ENCODE measurements at places on chromosomes 5 and 9.

GRCh38 chr5:180470966-180471582 is 23.1 kb upstream of the CNOT6 start:
- DNase-seq, result peak; percentile 77

GRCh38 chr9:70425192-70425591 is 10.7 kb upstream of the KLF9 start:
- DNase-seq, result no peak

- peak; percentile 97 for DNase-seq
Measured at GRCh38 chr5:178163772-178164735, 10.4 kb upstream of the NHP2 start.

GRCh38 chr9:94929369-94929756 is 202.9 kb downstream of the AOPEP start:
- DNase-seq, result no peak

- DNase-seq, result no peak
Measured at GRCh38 chr9:80125731-80126264, 554.0 kb downstream of the TLE4 start.

GRCh38 chr9:131668439-131669268 is 71.2 kb downstream of the RAPGEF1 start:
- DNase-seq, result peak; percentile 88

- DNase-seq, result no peak
Measured at GRCh38 chr5:134437847-134438581, 26.3 kb upstream of the CDKN2AIPNL start.

DNA sequence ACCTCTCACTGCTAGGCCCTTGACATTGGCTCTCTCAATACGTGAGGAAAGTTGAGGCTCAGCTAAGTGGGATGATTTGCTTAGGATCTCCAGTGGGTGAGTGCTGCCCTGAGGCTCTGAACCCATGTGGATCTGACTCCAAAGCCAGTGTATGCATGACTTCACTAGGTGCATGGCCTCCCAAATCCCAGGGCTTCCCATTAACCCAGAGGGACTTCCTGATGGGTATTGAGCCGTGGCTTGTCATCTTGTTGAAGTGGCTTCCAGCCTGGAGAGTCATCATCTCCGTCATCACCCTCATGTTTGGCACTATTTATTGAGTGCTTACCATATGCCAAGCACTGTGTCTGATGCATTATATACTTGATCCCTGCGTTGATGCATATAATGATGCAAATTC is 37.3 kb upstream of the TEX48 start:
- no peak for DNase-seq

DNA sequence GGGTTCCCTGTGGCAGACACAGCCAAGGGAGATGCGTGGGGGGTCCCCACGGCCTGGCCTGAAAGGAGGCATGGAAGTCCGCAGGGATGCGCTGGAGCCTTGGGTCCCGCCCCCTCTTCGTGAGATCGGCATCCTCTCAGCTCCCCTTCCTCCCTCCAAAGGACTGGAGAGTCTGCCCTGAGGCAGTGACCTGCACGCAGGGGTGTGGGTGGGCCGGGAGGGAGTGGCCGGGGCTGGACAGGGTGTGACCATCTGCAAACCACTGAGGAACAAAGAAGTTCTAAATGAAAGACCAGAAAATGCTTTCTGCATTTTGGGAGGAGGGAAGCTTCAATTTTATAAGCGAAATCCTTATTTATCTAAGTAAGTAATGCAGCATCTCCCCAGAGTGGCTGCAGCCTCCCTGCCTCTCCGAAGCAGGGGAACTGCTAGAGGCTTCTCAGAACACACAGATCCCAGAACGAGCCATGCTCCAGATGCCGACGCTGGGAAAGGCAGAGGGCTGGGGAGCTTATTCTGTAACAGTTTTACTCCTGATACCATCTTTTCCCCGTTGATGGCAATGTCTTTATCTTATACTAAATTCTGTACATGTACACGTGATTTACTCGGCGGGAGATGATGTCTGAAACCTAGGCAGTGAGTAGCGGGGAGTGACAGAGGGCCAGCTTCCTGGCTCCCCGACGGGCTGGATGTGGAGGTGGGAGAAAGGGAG is 221.7 kb downstream of the FANCC start:
- no peak for DNase-seq
